NCI-H2081 treated with DMSO at 0.1 percent for 48 hours (cell line): ENCODE measurements at places on chromosomes 11 and 22.

DNA sequence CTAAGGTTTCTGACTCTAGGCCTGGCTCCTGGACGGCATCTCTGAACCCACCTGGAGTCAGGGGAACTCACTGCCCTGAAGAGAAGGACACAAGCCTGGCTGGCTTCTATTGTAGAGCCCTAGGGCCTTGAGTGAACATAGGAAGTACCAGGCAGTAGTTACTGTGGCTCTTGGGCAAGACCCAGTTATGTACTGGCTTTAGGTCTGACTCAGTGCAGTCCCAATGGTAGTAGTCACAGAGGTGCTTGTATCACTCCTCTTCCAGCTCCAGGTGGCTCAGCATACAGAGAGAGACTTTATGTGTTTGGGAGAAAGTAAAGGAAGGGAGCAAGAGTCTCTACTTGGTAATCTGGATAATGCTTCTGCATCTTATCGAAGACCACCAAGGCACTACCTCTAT lies 13.9 kb upstream of the PAK1 start:
- no peak for DNase-seq

- DNase-seq: no peak
Observed at GRCh38 chr11:77710358-77710757, 72.8 kb upstream of the CLNS1A start.

- no peak for DNase-seq
Observed at GRCh38 chr11:61042537-61042936, 59.8 kb upstream of the CD5 start.

GRCh38 chr11:33730716-33731115 lies 5.5 kb downstream of the CD59 start:
- DNase-seq: no peak

- no peak for DNase-seq
Observed at GRCh38 chr11:76717816-76718215, 47.3 kb upstream of the LRRC32 start.

DNA sequence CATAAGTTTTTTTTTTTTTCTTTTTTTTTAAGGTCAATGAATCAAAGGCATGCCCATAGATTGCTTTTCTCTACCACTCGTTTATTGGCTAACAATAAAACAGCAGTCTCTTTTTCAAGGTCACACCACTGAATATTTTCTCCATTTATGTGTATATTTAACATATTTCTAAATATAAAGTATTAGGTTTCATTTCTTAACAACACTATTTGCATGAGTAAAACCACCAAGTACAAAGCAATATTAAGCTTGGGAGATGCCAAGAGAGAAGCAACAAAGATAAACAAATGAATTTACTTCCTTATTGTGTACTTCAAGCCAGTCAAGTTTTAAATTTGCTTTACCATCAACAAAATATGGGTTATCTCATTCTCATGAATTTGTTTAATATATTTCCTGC lies 708.9 kb upstream of the CCDC179 start:
- no peak for DNase-seq

- DNase-seq: no peak
Observed at GRCh38 chr11:119130662-119131061, 9.3 kb downstream of the HINFP start.

- no peak for DNase-seq
Observed at GRCh38 chr22:36351921-36352802, 35.6 kb downstream of the MYH9 start.

GRCh38 chr11:117913736-117914397 lies 15.3 kb downstream of the TMPRSS13 start:
- DNase-seq: no peak

GRCh38 chr22:38570779-38571364 lies 889 bp upstream of the DMC1 start:
- DNase-seq: no peak

DNA sequence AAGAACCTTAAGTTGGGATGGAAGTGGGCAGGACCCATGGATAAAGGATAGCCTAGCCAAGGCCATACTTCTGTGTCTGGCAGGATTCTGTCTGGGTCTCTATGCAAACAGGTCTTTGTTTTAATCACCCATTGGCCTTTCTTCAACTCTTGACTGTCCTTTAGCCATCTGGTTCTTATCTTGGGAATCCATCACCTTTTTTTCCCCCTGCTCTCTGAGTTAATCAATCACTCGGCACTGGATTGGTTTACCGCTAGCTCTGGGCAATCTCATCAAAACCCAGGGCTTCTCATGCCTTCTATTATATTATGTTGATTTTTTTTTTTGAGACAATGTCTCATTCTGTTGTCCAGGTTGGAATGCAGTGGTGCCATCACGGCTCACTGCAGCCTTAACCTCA lies 1.8 kb upstream of the RNF169 start:
- DNase-seq: no peak

GRCh38 chr11:55658608-55659007 lies 3.4 kb upstream of the OR4C6 start:
- no peak for DNase-seq

- no peak for DNase-seq
Observed at GRCh38 chr22:27345691-27346090, 455.9 kb downstream of the MN1 start.

DNA sequence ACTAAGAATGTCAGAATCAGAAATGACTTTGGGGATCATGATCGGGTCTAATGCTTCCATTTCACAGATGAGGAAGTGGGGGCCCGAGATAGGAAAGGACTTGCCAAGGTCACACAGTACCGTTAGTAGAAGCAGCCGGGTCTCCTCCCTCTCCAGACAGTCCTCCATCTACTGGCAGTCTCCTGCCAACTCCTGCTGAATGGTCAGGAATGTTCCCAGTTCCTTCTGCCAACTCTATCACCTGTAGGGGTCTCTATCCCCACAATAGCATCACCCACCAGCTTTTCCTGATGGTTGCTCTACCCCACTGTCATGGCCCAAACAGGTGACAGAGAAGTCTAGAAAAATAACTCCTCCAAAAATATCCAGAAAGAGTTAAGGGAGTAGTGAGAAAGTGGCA lies 23.9 kb upstream of the CCDC86 start:
- DNase-seq: no peak

- no peak for DNase-seq
Observed at GRCh38 chr11:113615773-113616172, 90.3 kb downstream of the TMPRSS5 start.

GRCh38 chr11:115682888-115683287 lies 178.7 kb upstream of the CADM1 start:
- no peak for DNase-seq

DNA sequence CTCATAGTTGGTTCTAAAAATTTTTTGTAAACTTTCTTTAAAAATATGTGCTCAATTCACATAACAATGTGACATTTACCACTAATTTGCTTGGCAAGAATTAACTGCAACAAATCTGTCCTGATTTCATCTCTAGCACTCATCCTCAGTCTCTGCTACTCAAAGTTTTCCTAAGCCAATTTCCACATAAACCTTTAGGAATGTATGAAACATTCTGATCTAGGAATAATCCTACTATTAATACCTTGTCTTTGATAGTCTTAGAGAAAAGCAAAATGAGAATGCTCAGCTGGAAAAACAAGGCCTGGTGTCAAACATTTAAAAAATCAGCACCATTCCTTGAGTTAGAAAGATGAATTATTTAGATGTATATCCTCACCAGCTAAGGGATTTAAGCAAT lies 114.3 kb downstream of the CD44 start:
- DNase-seq: no peak

DNA sequence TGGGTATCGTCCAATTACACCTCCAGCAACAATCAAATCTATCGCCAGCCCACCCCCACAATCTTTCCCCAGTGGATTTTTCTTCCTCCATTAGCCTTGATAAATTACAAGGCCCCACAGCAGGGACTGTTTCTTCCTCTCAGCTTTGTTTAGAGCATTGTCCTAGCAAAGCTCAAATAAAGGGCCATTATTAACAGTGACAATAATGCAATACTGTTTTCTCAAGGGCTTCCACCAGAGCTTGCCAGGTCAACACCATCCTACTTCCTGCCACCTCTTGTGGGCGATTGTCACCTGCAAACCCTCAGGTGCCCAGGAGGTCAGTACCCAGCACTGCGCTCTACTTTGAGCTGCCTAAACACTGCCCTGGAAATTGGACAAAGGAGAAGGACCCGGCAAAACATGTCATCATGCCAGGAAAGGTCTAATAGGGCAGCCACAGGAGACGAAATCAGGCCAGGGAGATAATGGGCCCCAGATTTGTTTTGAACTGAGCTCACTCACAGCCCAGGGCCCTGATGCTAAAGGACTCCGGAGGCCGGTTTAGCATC lies 95.2 kb downstream of the ABTB2 start:
- no peak for DNase-seq

GRCh38 chr11:134022748-134023147 lies 46.1 kb upstream of the JAM3 start:
- no peak for DNase-seq

DNA sequence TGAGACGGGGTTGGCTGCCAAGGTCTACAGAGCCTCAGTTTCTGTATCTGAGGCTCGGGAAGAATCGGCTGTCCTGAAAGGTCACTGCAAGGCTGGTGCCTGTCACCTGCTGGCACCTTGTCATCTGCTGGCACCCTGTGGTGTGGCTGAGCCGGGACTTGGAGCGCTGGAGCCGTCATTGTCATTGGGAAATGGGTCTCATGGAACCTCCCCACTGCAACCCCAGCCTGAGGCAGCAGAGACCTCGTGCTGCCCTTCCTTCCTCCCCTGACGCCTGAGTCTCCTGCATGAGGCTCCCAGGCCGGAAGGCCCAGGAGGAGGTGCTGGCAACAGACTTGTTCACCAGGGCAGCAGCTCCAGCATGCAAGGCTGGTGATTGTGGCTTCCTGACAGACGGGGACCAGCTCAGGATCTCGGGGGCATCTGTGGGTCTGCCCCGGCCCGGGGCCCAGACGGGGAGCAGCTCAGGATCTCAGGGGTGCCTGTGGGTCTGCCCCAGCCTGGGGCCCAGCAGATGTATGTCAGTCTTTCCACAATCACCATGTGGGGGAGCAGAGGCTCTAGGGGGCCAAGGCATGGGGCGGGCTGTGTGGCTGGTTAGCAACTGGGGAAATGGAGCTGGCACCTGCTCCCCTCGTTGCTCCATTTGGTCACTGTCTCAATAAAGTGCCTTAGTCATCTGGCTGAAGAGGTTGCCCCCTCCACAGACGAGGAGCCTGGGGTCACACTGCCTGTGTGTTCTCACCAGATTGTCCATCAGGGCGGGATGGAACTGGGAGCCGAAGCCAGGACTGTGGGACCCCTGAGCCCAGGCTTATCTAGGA lies 668.7 kb downstream of the BRD1 start:
- DNase-seq: no peak

DNA sequence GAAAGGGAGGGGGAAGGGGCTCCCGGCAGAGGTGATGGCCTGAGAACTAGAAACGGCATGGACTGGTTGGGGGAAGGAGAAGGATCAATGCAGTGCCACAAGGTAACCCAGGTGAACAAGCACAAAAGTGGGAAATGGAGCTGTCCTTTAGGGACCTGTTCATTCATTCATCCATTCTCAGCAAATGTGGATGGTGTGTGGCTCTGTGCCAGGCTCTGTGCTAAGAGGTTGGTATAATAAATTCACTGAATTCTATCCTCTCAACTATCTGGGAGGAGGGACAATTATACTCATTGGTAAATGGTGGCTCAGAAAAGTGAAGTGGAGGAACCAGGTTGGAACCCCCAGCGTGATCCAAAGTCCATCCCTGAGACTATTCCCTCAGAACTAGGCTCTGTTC lies 18.6 kb upstream of the ARAP1 start:
- DNase-seq: no peak

GRCh38 chr11:112538534-112539280 lies 278.0 kb upstream of the PLET1 start:
- no peak for DNase-seq

- no peak for DNase-seq
Observed at GRCh38 chr11:20355221-20356219, 8.0 kb upstream of the HTATIP2 start.

GRCh38 chr11:63931045-63931444 lies 7.8 kb upstream of the NAA40 start:
- no peak for DNase-seq

GRCh38 chr11:47394322-47395222 lies 13.8 kb upstream of the SLC39A13 start:
- no peak for DNase-seq

DNA sequence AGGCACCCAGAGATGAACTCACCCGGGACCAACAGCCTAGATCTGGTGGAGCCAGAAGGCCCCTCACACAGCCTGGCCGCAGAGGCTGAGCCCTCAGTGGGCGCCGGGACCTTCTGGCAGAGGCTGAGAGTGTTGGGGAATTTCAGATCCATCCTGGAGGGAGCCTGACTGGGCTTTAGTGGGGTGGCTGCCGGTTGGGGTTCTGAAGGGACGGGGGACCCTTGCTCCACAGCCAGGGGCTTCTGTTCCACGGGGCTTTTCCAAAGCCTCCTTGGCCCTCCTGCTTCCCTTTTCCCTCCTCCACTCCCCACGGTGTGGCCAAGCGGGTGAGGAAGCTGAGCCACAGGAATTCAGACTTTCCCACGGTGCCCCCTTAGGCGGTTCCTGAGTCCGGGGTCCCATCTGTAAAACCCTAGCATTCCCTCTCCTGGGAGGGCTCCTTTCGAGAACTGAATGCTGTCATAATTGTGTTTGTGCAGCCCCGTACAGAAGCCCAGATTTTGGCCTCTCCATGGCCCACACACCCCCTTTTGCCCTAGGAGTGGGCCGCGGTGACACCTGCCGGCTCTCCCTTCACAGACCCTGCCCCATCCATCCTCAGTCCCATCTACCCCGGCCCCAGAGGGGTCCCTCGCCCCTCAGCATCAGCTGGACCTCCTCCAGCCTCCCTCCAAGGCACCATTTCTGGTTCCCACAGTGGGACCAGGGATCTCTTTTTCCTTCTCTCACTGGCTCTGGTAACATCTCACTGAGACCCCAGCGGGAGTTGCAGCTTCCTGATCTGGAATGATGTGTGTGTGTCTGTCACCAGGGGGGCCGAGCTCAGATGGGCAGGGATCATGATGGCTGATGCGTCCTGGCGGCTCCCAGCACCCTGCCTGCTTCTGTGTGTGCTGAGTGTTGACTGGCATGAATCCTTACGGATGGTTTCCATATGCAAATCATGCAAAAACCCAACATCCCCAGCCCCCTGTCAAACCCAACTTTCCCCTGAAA lies 1048.4 kb downstream of the TBC1D22A start:
- DNase-seq: no peak

- DNase-seq: no peak
Observed at GRCh38 chr22:24244144-24244787, 616 bp downstream of the GGT5 start.

GRCh38 chr22:37725551-37726240 lies 28.8 kb downstream of the TRIOBP start:
- DNase-seq: no peak

DNA sequence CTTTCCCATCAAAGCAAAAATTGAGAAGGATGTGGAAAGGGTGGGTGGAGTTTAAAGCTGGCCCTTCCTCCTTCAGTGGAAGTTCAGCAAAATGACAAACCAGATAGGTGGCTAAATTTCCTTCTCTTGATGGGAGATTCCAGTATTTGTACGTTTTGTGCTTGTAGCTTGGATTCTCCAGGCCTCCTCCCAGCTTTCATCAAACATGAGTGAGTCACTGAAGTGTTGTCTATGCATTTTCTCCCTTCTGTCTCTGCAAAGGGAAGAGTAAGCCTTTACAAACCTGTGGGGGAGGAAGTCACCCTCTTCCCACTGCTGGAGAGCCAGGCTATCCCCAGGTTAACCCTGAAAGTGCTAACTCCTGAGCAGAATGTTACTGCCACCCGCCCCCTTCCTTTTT lies 6.4 kb downstream of the MARK2 start:
- DNase-seq: no peak
